ENCODE measurements at places on chromosomes 4 and X.

DNA sequence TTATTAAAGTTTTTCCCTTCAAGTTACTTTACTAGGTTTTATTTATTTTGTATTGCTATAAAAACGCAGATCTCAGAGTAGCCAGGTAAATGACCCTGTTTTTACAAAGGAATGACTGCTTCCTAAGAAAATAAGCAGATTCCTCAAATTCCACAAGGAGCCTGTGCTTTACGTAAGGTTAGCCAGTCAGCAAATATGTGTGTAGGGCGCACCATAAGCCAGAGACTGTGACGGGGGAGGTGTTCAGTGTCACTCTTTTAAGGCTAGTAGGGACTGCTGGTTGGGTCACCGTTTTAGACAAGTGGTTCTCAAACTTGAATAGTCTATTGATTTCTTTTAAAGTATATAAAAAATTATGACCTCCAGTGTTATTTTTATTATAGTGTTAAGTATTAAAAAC, 119.9 kb downstream of the ANK2 start:
- DNase-seq = no peak

DNA sequence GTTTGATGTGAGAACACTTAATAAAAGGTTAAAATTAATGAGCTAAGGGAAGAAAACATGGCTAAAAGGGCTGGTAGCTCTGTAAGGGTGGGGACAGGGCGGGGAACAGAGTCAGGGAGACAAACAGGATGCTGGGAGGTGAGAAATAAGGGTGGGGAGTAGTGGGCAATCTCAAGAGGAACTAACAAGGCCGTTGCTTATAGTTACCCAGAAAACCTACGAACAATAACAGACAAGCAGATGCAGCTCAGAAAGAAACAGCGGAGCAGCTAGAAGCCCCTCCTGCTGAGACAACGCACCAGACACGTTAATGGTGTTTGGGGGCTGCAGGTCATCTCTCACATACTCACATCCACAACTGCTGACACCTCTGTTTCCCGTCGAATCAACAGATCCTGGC, 9.7 kb upstream of the KLF3 start:
- DNase-seq = no peak

DNA sequence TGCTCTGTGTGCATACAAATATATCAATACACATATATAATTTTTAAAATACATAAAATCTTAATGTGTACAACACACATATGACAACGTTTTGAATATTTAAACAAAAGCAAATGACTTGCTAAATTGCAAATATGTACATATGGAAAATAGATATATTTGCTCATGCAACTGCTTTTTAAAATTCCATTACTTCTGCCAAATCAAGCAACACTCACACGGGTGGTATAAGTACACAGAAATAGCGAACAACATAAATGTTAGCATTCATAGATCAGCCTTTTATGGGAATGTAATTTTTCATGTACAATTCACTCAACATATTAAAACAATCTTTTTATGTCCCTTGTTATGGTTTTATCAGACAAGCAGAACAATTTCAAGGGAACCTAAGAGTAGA, 116.3 kb downstream of the DMD start:
- DNase-seq = no peak

GRCh38 chr4:40721730-40722171, 28.0 kb upstream of the NSUN7 start:
- DNase-seq = no peak

GRCh38 chrX:132023896-132024386, 839 bp downstream of the STK26 start:
- no peak for DNase-seq

DNA sequence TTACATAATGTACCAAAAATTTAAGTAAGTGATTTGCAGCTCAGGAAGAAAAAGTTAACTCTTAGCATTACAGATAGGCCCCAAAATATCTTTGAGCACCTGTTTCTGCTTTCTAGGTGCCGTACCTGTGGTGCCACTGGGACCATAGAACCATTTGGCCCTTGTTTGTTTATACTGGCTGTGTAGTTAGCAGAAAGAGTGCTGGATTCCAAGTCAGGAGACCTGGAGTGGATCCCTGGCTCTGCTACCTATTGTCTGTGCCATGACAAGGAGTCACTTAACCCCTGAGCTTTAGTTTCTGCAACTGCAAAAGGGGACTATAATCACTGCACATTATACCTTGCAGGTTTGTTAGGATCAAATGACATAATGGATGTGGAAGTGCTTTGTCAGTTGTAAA, 137.8 kb upstream of the GPR101 start:
- no peak for DNase-seq

DNA sequence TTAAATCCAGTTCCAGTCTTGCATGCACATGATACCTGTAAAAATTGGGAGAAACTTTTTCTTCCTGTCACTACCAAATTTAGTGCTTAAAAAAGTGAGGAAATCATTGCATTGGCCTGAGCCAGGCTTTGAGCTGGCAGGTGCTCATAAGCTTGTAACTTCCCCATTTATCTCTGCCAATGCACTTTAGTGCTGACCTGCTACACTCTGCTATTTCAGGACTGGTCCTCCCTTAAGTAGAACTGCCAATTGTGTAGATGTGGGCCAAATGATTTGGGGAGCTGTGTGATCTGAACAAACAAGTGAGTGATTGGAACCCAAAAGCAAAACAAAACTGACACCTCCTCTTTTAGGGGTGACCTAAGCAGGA, 51.8 kb downstream of the ZNF827 start:
- no peak for DNase-seq

- DNase-seq = no peak
Measured at GRCh38 chrX:703866-704265, 73.3 kb downstream of the SHOX start.

DNA sequence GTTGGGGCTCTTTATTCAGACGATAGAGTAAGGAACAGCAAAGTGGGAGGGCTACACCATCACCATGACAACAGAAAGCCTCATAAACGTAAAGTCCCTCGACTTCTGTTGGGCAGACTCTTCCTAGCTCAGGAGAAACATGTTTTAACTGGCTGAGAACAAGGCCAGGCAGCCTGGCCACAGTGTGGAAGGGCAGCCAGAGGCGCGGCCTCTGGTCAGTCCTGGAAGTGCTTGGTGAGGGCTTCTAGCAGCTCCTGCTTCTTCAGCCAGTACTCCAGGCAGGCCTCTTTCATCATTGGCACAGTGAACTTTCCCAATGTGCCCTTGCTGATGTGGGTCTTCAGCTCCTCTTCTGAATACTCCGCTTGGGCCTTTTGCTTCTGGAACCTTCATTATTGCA, 690.9 kb downstream of the PCDH19 start:
- DNase-seq = no peak

GRCh38 chr4:76950956-76951671, 1.6 kb downstream of the SEPTIN11 start:
- no peak for DNase-seq

DNA sequence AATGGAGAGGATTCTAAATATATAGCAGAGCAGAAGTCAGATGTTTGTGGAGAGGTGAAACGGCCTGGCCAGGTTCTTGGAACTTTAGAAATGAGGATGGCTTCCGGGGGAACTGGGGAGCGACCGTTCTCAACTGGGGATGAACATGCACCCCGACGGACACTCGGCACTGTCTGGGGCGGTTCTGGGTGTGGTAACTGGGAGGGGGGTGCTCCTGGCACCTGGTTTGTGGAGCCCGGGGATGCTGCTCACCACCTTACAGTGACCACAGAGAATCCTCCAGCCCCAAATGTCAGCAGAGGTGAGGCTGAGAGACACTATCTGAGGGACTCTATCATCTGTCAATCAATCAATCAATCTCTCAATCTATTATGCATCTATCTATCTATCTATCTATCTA, 69.0 kb upstream of the PPP2R3B start:
- no peak for DNase-seq

DNA sequence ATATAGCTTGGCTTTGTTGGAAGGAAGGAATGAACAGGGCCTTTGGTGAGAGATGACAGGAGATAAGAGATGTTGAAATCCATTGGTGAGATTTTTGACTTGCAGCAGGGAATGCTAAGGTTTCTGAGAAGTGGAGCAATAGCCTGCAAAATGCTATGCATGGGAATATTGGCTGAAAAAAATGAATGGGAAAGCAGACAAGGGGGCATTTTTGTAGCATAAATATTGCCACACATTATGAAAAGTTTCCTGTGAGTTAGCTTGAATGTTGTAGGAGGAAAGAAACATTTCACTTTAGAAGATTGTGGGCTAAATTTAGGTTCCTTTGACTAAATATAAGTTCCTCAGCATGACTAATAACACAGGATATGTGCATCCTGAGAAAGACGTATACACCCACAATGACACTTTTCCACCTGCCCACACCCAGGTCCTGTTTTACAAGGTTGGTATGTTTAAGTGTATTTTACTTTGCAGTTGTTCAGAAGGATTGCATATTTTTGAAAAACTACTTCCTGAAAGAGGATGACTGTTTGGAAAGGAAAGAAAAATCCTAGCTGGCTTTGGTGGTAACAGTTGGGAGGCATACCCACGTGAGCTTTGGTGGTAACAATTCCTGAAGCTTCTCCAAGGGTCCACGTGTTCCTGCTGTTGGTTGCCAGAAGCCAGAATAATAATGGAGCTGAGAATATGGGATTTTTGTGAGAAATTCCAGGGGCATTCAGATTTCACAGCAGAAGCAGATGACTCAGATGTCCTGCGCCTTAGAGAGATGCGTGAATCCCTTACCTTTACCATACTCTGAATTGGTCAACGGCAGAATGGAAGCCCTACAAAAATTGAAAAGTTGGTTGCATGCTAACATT, 28.5 kb downstream of the PHEX start:
- no peak for DNase-seq

GRCh38 chr4:157217708-157218107, 2.8 kb upstream of the GRIA2 start:
- no peak for DNase-seq

DNA sequence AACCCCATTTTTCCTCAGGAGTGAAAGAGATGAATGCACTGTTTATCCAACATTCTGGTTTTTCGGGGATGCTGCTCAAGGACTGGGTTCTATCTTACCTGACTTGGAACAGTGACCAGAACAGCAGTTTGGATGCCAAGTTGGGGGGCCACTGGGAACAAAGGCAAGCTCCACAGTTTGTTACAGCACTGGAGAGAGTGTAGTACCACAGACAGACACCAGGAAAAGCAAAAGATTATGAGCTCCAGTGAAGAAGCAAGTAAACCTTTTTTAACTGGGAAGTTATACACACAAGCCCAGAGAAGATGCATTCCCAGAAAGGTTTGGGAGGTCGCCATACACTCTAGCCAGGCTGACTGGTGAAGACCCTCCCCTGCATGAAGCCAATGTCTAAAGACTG, 13.6 kb downstream of the C4orf36 start:
- no peak for DNase-seq

DNA sequence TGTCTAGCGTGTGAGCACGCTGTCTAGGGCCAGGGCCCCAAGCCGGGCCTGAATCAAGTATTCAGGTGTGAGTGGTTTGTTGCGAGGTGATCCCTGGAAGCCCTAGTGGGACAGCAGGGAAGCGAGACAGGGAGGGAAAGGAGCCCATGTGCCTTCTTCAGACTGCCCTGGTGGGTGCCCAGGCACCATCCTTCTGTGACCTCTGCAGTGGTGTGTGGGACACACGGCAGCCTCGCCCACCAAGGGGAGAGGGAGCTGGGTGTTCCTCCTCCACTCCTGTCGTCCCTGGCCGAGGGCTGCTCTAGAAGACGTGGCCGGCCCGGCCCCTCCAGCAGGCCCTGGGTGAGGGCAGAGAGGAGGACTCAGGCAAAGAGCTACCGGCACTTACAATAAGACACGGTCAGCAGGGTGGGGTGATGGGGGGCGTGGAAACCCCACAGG, 47.4 kb downstream of the HTRA3 start:
- DNase-seq = no peak

- DNase-seq = no peak
Measured at GRCh38 chr4:26634237-26634636, 50.4 kb downstream of the TBC1D19 start.
